Airway epithelial cell (primary cell): ENCODE measurements at places on chromosomes 2 and 18. TPM values are rescaled to one million over a fixed set of nuclear protein-coding genes. Genes with fewer than 3 reads are reported as not detected.

KIAA1328 gene
- 3.0 and 4.2 TPM in 2 replicates for total RNA-seq

ARHGAP25 gene
- total RNA-seq = 1.6 and 3.9 TPM in 2 replicates

TMEM247 gene
- not detected in 2 replicates for total RNA-seq

GCG gene
- not detected in 2 replicates for total RNA-seq

CKAP2L gene
- 10.9 and 15.3 TPM in 2 replicates for total RNA-seq

TBC1D8 gene
- 24.7 and 28.7 TPM in 2 replicates for total RNA-seq

B4GALT6 gene
- 1.8 and 3.7 TPM in 2 replicates for total RNA-seq

MC2R gene
- not detected in 2 replicates for total RNA-seq

CD8B2 gene
- total RNA-seq = not detected in 2 replicates

LYPD1 gene
- total RNA-seq = not detected in 2 replicates

MAP3K19 gene
- total RNA-seq = not detected in 2 replicates

HNMT gene
- total RNA-seq = 8.4 and 9.0 TPM in 2 replicates

COL4A3 gene
- total RNA-seq = not detected in 2 replicates

ITGA4 gene
- 1.6 and 3.6 TPM in 2 replicates for total RNA-seq

CHST10 gene
- 3.7 and 4.6 TPM in 2 replicates for total RNA-seq

CSRNP3 gene
- 1.1 and 4.8 TPM in 2 replicates for total RNA-seq
